ENCODE measurements at places on chromosomes 6 and 20.

DNA sequence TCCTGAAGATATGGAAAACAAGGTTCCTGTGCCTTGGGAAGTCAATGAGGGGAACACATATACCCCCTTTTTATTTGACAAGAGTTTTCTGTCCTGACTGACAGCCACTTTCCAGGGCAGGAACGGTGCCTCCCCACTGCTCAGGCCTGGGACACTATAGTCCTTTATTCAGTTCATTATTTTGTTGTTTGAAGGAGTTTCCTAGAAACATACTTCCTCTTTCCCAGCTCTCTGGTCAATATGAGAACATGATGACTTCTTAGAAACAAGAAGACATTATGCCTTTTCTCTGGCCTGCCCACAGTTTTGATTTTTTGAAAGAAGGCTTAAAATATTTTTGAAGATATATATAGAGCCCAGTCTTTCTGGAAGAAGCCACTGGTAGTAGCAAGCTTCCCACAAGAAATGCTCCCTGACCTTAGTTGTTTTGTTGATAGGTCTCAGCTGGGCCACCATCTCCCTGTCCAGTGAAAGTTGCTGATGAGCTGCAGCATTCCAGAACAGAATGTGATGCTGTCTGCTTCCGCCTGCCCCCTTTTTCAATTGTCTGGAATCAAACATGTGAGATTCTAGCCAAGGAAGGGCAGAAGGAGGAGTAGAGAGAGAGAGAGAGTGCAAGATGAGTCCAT lies 350.0 kb upstream of the PRND start:
- no peak for DNase-seq

DNA sequence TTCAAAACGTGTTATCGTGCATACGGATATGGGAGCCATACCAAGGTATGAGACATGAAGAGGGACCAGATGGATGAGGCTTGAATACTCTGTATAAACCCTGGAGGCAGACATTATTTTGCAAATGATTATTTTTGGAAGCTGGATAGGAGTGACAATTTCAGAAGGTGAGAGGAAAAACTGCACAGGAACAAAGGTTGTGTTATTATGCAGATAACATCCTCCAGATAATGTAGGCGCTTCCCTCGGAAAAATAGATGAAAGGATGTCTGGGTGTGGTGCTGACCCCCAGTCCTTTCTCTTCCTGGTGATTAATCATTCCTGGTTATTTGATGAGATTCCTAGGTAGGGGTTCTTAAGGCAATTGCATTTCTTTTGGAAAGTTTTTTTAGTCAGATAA lies 36.4 kb upstream of the CD83 start:
- no peak for DNase-seq

DNA sequence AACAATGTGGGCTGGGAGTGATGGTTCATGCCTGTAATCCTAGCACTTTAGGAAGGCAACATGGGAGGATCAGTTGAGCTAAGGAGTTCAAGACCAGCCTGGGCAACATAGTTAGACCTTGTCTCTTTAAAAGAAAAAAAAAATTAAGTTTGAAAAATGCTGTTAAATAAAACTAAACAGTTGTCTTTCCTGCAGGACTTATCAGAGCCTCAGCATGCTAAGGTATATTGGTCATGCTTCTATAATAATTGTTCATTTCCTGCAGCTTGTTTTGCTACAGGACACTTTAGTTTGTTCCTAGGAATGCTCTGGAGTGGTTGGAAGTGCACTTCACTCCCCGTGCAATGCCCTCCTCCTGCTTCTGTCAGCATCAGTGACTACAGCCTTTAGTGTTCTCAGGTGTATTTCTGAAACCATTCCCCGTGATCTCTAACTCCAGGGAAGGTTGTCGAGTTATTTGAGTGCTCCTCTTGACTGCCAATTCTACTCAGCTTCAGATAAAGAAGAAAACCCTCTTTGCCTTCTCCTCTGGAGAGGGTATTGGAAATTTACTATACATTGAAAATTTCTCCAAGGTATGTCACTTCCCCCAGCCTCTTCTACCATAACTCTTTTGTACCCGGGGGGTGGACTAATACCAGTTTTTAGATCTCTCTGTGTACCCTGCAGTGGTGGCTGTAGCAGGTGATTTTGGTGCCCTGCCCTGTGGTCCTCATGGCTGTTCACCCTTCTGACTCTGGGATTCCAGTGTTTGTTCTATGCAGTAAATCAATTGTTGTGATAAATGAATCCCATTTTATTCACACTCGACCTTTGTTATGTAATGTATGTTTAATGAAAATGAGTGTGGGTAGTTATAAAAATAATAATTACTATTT lies 33.8 kb downstream of the NHLRC1 start:
- no peak for DNase-seq

GRCh38 chr20:42255821-42256220 lies 637.6 kb upstream of the CHD6 start:
- no peak for DNase-seq

DNA sequence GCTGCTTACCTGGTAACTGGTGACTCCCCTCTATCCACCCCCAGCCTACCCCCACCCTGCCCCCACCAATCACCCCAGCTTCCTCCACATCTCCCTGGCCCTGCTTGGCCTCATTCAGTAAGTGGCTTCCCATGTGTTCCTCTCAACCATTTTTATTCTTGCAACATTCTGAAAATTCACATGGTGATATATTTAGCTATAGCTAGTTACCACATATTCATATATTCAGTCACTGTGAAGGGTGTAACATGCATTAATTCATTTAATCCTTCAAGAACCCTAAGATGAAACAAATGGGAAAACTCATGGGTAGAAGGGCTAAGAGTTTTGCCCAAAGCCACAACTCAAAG lies 95.4 kb upstream of the CEP85L start:
- DNase-seq, result no peak
